Stimulated activated CD8-positive, alpha-beta memory T cell treated with anti-CD3 and anti-CD28 coated beads, Interleukin-15, amount 100 ng/mL, for 1 hour (primary cell): ENCODE measurements at places on chromosomes 2 and 18.

- DNase-seq: no peak
Observed at GRCh38 chr2:177998996-177999395, 73.6 kb downstream of the PDE11A start.

- no peak for DNase-seq
Observed at GRCh38 chr2:154350911-154351310, 347.6 kb upstream of the KCNJ3 start.

GRCh38 chr2:223786236-223786635 lies 51.1 kb downstream of the AP1S3 start:
- no peak for DNase-seq

- no peak for DNase-seq
Observed at GRCh38 chr2:105977807-105978206, 216.3 kb downstream of the UXS1 start.
